NCI-H524 treated with DMSO at 0.1 percent for 48 hours (cell line): ENCODE measurements at places on chromosomes 2 and 18.

- no peak for DNase-seq
Measured at GRCh38 chr2:10378189-10378588, 69.9 kb downstream of the ODC1 start.

GRCh38 chr18:66156946-66157687 is 406.3 kb downstream of the CDH7 start:
- DNase-seq, result no peak

GRCh38 chr2:144162652-144163051 is 357.3 kb downstream of the ZEB2 start:
- DNase-seq, result no peak

- no peak for DNase-seq
Measured at GRCh38 chr2:236871500-236872001, 214.1 kb upstream of the COPS8 start.

DNA sequence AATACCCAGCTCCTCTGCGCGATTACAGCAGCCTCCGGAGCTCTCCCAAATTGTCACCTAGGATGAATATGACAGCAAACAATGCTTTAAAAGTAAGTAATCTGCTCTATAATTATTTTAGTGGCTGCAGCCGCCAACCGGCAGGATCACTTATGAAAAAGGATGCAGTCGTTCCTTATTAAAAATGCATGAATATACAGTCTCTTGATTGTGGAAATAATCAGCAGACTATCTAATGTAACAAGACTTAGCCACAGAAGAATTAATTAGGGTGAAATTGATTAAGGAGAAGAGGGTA is 71.8 kb upstream of the STPG4 start:
- DNase-seq, result no peak

- DNase-seq, result no peak
Measured at GRCh38 chr18:61093965-61094364, 239.3 kb upstream of the CDH20 start.
